Germinal center (tissue), 1 donor: ENCODE measurements at places on chromosomes 12 and 14.

DNA sequence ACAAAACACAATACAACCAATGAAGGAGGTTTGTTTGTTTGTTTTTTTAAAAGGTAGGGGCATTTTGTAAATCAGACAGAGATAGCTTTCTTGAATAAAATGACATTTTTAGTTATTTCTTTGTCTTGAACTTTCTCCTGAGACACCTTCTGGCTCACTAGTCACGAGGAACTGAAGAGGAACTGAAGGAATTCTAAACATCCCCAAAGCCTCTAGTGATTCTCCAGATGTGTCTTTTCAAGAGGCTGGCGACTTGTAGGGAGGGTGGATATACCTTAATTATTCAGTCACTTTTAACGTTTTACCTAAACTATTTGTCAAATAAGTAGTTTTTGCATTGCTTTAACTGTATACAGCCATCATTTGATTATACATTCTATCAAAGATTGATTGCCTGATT, 211.2 kb upstream of the LRIG3 start:
- DNase-seq: no peak

GRCh38 chr14:68208218-68208617, 388.6 kb downstream of the RAD51B start:
- no peak for DNase-seq

DNA sequence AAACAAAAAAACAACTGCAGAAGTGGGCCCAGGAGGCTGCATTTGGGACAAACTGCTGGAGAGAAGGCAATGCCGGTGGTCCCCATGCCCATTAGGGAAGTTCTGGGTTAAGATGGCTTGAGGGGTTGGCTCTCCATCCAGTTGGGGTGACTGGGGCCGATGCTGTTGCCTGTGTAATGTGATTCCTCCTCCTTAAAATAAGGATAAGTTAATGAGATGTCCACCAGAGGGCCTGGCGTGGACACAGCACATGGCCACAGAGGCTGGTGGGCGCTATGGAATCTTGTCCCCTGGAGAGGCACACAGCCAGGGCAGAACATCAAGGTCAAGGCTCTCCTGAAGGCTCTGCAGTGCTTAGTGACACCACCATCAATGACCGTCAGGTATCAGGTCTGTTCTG, 1.0 kb upstream of the TESC start:
- DNase-seq: no peak

- no peak for DNase-seq
Observed at GRCh38 chr12:94829552-94829951, 173.9 kb downstream of the NDUFA12 start.

- no peak for DNase-seq
Observed at GRCh38 chr14:103737432-103738045, 21.9 kb downstream of the ZFYVE21 start.

- no peak for DNase-seq
Observed at GRCh38 chr14:20760950-20761349, 7.3 kb upstream of the EDDM3B start.

DNA sequence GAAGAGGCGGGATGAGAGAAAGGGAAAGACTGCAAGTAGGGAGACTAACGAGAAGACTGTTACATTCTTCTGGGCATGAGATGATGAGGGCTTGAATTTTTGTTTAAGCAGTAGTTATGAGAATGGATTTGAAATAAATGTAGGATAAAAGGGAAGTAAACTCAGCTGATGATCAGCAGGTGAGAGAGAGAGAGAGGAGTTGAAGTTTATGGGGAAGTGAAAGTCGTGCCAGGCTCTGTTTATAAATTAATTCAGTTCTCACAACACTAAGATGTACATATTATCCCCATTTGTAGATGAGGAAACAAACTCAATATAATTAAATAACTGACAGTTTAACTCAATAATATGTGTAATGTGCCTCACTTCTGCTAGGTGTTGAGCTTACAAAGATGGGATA, 170.0 kb upstream of the RMST start:
- peak; percentile 31 for DNase-seq

- DNase-seq: no peak
Observed at GRCh38 chr14:72830356-72830755, 63.5 kb downstream of the DPF3 start.

GRCh38 chr14:74945261-74945851, 10.0 kb downstream of the PGF start:
- DNase-seq: no peak

DNA sequence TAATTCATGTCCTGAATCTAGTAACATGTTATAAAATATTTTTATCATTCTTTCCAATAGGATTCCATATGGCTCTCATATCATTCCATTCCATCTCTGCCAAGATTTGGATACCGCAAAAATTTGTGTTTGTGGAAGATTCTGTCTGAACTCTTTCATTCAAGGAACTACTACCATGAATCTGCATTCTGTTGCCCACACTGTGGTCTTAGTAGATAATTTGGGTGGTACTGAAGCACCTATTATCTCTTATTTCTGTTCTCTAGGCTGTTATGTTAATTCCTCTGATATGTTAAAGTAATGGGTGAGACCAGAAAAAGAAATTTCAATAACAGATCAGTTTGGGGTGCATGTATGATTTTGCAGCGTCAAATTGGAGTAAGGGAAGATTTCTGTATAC, 6.2 kb downstream of the RPL36AL start:
- no peak for DNase-seq

- DNase-seq: peak; percentile 27
Observed at GRCh38 chr14:34693228-34693939, 21.0 kb downstream of the CFL2 start.

GRCh38 chr12:12511021-12511783, 51.5 kb downstream of the DUSP16 start:
- DNase-seq: no peak

- DNase-seq: peak; percentile 26
Observed at GRCh38 chr12:26340649-26341048, 145.3 kb downstream of the SSPN start.

DNA sequence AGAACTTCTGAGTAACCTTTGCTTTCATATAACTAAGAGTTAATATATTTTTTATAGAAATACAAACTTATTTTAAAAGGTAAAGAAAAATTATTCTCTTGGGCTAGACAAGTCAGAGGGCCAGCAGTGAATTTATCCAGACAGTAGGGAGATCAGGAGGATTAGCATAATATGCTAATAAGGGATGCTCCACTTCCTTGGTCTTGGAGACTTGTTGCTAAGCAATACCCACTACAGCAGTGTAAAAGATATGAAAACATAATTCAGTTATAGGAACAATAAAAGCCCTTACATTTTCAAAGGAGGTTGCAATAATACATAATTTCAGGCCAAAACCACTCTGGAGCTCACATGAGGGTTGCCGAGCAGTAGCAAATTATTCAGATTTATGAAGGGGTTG, 615.6 kb downstream of the KCNH5 start:
- no peak for DNase-seq

- DNase-seq: no peak
Observed at GRCh38 chr12:15887043-15887817, 5.0 kb downstream of the STRAP start.

DNA sequence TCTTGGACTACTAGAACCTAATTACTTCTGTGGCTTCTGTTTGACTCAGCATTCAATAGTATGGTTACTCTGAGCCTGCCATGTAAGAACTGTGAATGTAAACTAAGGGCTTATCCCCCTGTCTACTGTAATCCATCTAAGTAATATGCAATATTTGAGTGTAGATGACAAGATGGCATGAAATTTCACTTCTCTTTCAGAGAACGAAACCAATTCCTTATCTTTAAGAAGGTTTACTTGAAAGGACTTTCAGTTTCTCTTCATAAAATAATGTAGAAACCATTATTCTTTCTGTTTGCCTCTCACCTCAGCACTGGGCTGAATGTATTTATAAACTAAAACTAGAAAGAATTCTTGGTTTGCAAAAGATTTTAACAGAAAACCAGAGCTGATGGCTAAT, 60.4 kb upstream of the ARID2 start:
- peak; percentile 8 for DNase-seq

DNA sequence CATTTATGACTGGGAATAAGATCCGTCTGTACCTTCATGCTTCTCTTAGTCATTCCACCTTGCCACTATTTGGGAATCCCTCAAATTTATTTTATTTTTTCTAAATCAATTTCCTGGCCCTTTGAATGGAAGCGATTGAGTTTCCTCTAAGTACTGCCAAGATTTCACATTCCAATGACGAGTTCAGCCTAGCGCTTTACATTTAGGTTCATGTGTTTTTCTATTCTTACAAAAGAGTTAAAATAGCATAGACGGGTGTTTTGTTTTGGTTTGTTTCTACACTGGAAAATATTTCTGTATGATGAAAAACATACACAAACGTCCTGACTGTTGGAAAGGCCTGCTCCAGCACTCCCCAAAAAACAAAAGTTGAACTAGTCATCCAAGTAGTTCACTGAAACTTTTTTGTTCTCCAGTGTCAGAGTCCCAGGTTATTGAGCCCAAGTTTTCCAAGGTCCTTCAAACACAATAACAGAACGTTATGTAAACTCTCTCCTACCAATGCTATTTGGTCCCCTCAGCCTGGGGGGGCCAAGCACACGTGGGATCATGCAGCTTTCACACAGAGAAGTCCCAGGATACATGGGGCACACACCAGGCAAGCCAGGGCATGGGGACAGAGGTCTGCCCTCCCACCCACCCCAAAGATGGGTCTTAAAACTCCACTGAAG, 74.8 kb upstream of the FOXN3 start:
- no peak for DNase-seq

DNA sequence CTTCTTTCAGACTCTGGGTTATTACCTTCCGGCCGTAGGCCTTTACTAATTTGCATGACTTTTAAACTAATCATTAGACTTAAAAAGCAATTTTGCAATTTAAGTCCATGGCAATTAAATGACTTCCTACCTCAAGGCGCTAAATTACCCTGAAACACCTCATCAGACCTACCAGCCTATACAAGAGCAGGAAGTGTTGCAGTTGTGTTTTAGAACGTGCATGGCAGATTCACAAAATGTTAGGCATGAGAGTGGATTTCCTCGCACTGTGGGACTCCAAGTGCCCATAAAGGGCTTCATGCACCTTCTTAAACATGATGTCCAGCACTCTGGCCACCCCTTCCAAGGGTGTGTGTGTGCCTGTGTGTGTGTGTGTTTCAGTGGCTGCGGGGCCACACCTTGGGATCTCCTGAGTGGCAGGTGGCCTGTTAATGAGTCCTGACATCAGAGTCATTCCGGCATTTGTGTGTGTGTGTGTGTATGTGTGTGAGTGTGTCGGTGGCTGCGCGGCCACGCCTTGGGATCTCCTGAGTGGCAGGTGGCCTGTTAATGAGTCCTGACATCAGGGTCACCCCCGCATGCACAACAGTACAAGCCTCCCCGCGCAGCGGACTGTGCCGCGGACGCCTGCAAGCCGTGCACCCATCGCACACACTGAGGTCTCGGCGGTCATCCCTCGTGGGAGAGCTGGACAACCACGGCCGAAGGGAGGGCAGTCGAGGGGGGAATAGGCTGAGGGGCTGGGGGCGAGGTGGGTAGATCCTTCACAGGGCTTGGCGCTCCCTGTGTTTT, 900 bp downstream of the C2CD5 start:
- peak; percentile 18 for DNase-seq

DNA sequence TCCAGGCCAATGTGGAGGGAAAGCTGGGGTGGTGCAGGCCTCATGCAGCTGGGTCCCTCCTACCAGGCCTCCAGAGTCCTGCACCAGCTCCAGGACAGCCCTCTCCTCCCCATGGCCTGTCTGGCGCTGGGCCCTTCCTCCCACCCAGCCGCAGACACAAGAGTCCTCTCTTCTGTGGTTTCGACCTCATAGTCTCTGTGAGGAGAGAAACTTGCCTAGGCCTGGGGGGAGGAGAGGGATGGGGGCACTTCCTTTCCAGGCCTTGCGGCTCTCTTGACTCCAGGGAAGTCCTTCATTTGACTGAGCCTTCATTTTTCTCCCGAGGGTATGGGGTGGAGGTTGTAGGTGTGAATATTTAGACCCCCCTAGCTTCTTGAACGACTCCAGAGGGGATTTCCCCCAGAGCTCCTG, 2.3 kb downstream of the MMP14 start:
- no peak for DNase-seq

GRCh38 chr12:47414511-47414910, 291.3 kb downstream of the RPAP3 start:
- no peak for DNase-seq

GRCh38 chr14:80390906-80391305, 179.6 kb upstream of the DIO2 start:
- DNase-seq: no peak

DNA sequence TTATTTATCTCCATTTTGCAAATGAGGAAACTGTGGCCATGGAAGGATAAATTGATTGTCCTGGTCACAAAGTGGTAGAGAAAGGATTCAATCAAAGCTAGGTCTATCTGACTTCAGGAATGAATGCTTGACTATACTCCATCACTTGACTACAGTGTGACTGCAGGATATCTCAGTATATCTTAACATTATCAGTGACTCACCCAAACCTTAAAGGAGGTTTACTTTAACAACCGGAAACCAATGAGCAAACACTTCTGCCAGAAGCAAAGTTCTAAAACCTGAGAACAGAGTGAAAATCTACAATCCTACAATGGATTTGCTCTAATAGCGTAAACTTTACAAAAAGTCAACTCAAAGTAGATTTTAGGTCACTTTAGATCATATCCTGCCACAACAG, 277.0 kb downstream of the CEP128 start:
- DNase-seq: no peak

- no peak for DNase-seq
Observed at GRCh38 chr12:98409548-98409947, 105.8 kb upstream of the TMPO start.

GRCh38 chr12:96434107-96434506, 33.9 kb upstream of the CDK17 start:
- DNase-seq: no peak

DNA sequence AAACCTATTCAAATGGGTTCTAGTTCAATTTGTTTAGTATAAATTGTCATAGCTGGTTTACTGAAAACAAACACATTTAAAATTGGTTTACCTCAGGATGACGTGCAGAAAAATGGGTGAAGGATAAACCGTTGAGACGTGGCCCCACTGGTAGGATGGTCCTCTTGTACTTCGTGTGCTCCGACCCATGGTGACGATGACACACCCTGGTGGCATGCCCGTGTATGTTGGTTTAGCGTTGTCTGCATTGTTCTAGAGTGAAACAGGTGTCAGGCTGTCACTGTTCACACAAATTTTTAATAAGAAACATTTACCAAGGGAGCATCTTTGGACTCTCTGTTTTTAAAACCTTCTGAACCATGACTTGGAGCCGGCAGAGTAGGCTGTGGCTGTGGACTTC, 8.3 kb downstream of the CALM1 start:
- no peak for DNase-seq

- DNase-seq: no peak
Observed at GRCh38 chr12:100610666-100611430, 37.4 kb downstream of the GAS2L3 start.

GRCh38 chr14:93049867-93050331, 65.8 kb downstream of the ITPK1 start:
- DNase-seq: no peak

DNA sequence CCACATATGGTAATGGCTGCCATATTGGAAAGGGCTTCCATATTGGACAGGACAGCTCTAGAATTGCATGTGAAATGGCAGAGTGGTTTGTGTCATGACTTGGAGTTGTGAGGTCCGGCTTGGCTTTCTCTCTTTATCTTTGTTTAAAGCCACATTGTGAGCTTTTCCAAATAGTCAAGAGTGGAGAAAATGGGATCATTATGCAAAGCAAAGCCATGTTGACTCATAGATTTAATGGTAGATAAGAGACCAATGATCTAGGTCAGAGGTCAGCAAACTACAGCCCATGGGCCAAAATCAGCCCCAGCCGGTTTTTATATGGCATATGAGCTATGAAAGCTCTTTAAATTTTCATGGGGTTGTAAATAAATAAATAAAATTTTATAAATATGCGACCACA, 449.1 kb downstream of the BCL11B start:
- no peak for DNase-seq

- no peak for DNase-seq
Observed at GRCh38 chr12:4144676-4145075, 128.9 kb upstream of the CCND2 start.
